Activated T-cell treated with anti-CD3 and anti-CD28 coated beads for 1 hour (primary cell): ENCODE measurements at places on chromosomes 6 and 20.

- DNase-seq, result no peak
These were observed 128.3 kb upstream of the MAP3K7 start for GRCh38 chr6:90715093-90715655.

DNA sequence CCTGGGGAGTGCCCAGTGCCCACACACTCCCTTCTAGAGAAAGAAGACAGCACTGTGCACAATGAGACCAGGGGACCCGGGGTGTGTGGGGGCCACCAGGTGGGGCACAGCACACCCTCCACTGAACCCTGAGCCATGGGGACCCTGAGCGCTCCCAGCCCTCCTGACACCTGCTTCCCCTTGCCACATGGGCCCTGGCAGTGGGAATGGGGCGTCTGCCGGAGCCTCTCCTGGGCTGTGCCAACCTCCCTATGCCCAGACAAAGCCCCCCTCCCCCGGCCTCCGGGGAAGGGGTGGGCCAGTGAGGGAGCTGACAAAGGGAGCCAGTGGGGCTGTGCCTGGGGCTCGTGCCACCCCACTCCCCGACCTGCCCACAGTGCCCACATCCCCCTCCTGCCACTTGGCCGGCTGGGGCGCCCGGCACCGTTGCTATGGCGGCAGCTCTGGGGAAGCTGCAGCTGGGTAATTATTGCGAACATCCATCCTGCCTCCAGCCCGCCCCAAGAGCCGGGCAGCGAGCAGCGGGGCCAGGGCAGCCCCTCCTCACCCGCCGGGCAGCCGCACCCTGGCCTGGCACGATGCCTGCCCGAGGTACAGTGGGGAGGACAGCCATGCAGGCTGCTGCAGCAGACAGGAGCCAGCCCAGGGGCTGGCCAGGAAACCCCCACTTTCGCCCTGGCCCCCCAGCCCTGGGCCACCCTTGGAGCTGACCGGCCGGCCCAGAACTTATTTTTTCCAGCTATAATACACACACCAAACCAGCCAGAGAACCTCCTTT lies 41.9 kb upstream of the NOL4L start:
- no peak for DNase-seq

DNA sequence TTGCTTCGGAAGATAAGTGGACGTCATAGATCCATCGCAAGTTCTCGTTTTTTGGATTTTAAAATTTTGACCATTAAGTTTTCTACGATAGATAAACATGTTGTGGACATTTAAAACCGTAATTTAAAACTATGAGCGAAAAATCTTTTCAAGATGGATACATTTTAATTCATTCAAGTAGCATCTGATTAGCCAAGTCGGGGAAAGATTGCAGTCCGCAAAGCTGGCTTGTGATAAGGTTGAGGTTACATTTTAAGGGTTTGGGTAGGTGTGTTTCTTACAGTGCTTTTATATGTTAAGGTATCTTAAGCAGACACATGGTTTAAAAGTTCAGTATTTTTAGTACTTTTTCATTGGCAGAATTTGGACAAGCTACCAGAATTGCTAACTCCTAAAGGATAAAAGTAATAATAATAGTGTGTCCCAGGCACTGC lies 1.2 kb downstream of the WTAP start:
- DNase-seq, result no peak

DNA sequence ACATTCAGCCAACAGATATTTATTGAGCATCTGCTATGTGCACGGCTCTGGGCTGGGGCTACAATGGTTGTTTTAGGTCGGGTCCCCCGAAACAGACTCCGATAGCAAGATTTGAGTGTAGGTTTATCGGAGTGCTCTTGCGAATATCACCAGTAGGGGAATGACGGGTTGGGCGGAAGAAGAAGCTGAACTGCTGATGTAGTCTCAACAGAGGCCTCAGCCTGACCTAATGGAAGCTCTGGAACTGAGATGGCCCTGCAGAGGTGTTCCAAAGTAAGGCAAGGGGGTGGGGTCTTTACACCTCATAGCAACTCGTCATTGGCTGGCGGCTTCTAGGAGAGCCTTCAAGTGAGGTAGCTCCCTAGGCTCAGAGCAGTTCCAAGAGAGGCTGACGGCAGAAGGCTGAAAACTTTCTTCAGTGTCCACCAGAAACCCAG lies 1.1 kb downstream of the L3MBTL1 start:
- DNase-seq, result no peak

DNA sequence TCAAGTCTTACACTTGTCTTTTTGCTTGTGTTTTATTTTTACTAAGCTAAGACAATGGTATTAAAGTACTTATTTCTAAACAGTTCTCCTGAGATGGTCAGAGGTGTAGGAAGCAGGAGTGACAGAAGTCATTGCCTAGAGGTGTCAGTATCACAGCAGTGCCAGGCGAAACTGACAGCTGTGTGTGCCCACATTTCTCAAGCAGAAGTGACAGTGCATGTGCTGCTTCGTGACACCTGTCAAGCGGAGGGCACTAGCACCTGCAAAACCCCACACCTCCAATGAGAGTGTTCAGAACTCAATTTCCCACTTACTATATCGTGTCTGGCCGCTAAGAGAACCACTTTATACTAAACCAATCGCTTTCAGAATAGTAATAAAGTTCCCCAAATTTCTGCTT lies 82.8 kb downstream of the SLC23A2 start:
- DNase-seq, result no peak

DNA sequence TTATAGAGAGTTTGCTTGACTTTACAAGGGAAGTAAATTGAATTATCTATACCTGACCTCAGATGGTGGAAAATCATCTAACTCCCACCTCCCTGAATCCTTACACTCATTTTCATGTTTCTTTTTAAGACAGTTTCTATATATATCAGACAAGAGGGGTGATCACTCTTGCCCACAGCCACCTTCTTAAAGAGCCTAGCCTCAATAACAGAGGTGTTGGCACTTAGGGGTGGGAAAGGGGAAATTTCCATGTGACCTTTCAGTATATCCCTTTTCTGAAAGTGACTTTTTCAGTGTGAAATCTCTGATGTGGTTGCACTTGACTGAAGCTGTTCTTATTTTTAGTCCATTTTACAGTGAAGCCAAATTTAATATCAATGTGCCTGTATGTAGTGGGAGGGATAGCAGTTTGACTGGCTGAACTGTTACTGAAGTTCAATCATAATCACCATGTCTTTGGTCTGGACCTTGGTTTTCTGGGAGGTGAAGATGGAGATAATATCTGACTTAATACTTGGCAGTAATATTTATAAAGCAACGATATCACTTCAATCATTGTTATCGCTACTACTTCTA lies 141.3 kb downstream of the MAP3K7 start:
- no peak for DNase-seq

DNA sequence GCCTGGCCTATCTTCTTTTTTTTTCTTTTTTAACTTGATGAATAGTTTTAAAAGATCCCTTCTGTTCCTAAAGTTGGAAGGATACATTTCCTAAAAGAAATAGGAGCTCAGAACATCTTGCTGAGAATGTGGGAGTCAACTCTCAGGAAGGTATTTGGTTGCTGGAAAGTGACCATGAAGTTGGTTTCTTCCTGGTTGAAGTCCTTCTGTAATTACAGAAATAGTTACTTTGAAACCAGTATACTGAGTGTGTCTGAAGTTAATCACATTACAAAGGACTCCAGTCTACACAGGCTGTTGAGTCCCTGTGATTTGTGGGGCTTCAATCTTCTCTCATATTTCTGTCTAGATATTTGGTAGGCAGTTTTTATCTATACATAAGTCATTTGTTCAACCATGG lies 9.8 kb upstream of the PLEKHG1 start:
- no peak for DNase-seq

DNA sequence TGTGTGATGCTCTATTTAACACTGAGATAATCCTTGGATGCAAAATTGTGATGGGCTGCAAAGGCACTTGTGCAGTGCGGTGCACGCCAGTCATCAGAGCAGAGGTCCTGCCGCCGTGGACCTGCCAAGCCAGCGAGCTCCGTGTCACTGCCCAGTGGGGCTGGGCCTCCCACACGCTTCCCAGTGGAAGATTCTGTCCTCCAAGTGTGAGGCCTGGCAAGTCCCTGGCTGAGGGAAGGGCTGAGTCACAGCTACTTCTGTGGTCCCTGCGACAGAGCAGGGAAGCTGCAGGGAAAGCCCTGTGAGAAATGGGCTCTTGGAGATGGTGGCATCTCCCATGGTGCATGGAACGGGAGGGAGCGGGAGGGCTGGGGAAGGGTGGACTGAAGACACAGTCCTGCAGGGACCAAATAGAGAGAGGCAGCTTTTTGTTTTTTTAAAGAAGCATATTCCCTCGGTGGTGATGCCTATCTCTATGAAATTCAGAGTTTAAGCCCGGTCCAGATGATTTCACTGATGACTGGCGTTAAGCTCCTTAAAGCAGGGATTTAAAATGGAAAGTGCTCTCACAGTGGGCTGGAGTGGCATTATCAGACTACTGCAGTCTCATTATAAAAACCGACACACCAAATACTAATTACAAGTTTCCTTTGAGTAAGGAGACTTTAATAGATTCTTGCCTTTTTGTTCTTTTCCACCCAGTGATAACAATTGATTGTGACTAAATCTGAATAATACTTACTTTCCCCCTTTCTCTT lies 413.7 kb downstream of the QKI start:
- no peak for DNase-seq

DNA sequence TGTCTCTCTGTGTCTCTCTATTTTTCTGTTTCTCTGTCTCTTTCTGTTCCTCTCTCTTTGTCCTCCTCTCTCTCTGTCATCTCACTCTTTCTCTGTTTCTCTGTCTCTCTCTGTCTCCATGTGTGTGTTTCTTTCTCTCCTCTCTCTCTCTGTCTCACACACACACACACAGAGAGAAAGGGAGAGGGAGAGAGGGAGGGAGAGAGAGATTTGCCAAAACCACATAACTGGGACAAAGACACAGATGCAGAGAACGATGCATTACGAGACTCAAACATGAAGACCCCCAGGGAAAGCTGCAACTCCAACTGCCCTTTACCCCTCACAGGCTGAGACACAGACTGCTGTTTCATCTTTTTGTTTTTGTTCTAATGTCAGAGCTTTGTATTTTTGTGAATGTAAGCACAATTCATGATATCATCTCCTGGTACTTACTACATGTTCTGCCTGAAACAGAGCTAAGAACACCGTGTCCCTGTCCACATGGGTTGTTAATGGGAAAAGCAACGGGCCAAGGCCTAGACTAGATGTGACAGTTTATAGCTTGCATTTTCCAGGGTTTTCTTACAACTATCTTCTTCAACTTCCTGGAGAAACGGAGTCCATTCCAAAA lies 177.1 kb upstream of the ARID1B start:
- no peak for DNase-seq

DNA sequence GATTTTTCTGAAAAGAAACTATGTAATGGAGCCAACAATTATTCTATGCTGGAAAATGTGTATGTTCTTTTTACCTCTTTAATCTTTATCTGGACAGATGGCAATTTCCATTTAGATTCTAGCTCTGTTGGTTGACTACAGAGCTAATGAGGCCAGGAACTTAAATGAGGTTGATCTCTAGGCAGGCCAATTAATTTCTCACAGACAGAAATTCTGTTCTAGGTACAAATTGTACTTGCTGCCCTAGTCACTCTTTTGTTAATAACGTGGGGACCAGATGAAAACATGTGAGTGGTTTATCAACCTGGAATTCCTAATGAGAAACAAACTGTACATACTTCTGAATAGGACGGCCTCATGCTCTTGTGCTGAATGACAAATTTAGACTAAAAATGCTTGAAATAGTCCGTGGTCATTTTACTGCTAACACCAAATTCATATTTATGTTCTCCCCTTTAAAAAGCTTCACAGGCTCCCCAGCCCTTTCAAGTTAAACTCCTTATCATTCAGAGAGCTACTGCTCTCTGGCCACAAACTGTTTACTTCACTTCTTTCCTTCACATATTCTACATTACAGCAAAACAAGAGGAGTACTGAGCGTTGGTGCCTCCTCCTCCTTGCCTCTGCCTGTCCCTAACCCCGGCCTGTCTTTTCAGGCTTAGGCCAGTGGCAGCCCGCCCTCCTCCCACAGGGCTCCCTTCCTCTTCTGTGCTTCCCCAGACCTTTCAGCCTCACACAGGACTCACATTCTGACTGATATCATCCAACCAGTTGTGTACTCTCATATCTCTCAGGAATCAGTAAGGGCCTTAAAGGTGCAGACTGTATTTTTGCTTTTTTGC lies 41.4 kb downstream of the DTNBP1 start:
- no peak for DNase-seq

DNA sequence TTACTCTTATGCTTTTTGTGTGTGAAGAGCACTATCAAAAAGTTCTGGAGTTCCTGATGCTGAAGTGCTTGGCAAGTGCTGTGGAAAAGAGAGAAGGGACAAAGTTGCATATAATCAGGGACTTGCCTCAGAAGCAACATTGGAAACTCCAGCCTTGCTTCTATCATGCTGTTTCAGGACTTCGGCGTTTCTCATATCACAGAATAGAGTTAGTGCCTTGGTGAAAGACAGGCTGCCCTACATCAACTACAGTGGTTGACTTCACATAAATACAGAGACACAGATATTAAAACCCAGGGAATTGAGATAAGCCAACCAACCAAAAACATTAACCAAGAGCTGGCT lies 36.2 kb upstream of the CDKAL1 start:
- DNase-seq, result no peak

DNA sequence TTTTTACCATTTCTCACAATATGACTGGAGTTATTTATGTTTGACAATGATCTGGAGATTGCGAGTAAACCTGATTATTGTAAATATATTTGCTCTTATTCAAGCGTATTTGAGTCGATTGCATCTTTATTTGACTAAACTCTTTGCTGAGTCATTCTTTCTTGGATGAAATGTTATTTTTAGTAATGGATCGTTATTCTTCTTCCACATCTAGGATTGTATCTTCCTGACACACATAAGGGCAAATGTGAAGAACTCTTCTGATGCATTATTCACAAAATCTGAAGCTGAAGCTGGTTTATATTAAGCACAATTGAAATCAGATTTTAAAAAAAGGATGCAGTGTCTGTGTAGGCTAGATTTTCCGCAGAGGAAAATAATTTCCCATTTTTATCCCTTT lies 68.2 kb downstream of the SEL1L2 start:
- DNase-seq, result no peak

- no peak for DNase-seq
These were observed 60.9 kb upstream of the TULP1 start for GRCh38 chr6:35573495-35574110.

- no peak for DNase-seq
These were observed 441.4 kb upstream of the SULF2 start for GRCh38 chr20:48226642-48227041.

GRCh38 chr6:127923135-127923534 lies 22.3 kb upstream of the THEMIS start:
- DNase-seq, result no peak

DNA sequence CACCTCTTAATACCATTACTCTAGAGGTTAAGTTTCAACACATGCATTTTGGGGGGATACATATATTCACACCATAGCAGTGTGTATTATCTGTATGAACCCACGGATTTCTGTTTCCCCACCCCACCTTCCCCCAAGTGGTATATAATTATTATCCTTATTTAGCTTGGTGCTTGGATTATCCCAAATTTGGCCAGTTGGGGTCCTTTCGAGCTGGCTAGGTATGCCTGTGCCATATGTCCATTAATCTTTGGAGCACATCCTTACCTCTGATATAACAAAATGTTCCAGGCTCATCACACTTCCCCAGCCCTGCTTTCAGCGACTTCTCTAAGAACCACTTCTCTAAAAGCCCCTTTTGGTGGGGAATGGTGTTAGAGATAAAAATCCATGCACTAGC lies 118.7 kb upstream of the MLIP start:
- DNase-seq, result no peak
